ENCODE measurements at places on chromosomes 3 and 15.
A peak's percentile ranks its signal among the peaks of the same experiment; 100 is the strongest.

- DNase-seq = no peak
Measured at GRCh38 chr3:38707730-38708129, 58.2 kb upstream of the SCN5A start.

DNA sequence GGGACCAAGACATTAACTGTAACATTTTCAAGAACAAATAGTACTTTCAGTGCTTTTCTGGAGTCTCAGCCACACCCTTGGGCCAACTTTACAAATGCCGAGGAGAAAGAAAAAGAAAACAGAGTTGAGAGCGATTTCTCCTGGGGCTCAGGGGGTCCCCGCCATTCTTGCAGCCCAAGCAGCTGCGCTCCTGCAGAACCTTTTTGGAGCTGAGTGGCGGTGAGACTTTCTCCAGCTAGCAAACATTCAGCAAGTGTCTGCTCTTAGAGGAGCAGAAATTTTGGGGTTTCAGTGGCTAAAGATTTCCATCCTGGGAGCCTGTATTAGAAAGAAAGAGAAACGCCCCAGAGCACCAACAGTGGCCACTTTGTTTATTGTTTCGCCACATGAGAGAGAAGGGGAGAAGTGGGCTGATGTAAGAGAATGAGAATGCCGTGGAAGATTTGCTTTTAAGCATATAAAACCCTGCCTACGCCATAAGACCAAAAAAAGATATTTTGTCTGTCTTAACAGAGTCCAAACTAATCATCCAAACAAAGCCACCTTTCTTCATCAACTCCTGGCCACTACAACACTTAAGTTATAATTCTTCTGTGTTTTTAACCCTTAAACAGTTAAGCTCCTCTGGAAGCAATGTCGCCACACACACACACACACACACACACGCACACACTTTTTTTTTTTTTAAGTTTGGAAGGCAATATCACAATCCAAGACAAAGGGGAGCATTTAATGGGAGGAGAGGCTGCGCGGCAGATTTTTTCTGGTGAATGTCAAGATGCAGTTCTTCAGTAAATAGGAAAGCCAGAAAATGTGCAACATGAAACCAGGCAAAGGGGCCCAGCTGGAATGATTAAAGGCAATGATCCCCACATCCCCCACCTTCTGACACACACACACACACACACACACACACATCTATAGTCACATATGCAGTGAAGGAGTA is 19.2 kb downstream of the EID1 start:
- DNase-seq = no peak

DNA sequence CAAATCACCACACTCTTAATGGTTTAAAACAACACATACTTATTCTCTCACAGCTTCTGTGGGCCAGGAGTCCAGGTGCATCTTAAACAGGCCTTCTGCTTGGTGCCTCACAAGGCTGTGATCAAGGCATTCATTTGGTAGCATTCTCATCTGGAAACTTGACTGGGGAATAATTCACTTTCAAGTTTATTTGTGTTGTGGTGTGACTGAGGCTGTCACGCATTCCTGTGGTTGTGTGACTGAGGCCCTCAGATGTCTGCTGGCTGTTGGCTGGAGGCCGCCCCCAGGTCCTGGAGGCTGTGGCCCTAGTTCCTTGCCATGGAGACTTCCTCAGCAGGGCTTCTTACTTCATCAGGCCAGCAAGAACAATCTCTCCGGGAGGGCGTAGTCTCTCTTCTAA is 16.9 kb upstream of the FAM3D start:
- no peak for DNase-seq

- no peak for DNase-seq
Measured at GRCh38 chr3:35528728-35529127, 110.6 kb upstream of the ARPP21 start.

- DNase-seq = no peak
Measured at GRCh38 chr3:77191640-77192039, 151.7 kb downstream of the ROBO2 start.

- DNase-seq = peak; percentile 75
Measured at GRCh38 chr3:111735243-111735758, 123.8 kb upstream of the PHLDB2 start.

DNA sequence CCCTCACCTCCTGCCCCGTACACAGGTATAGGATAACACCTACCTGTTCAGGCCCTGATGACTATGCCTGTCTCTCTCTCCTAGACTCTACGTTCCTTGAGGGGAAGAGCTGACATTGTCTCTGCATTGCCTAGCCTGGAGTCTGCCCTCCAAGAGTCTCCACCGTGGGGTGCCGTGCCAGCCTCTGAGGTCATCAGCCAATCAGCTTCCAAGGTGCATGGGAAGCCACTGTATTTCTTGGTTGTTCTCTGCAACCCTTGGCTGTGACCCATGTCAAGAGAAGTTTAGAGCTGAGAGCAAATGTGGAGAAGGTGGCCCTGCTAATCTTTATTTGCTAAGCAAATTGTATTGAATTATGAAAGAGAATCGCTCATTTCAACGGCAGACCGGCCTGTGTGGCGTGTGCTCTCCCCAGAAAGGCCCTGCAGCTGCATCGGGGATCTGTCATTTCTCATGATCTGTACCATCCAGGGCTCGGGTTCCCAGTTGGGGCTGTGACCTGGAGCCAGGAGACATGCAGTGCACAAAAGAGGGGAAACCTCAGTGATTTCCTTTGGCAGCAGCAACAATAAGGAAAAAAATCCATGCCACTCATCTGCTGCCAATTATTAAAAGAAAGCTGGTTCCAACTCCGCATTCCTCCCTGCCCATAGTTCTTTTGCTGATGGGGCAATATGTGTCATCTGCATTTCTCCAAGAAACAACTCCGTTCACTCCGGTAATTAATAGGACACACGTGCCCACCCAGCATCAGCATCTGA is 182.2 kb downstream of the MEGF11 start:
- DNase-seq = no peak

- DNase-seq = no peak
Measured at GRCh38 chr3:172029425-172030098, 9.8 kb upstream of the FNDC3B start.

- DNase-seq = no peak
Measured at GRCh38 chr3:43153216-43154083, 47.6 kb upstream of the POMGNT2 start.

DNA sequence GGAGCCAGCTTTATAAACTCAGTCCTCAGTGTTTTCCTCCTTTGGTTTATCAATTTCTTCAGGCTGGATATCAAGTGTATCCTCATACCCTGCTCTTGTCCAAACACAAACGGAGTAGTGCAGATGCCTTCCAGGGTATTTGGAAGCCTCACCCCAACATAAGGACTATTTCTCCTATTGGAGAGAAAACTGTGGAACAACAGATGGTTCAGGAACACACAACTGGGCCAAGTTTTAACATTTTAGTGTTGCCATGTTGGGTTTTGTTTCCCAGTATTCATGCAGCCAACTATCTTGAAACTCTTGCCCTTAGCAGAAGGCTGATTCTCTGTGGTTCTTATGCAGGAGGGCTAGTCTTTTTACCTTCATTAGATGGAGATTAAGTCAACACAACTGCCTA is 398.1 kb downstream of the GABRB3 start:
- DNase-seq = no peak

- peak; percentile 16 for DNase-seq
Measured at GRCh38 chr3:172065527-172065926, 26.1 kb downstream of the FNDC3B start.

DNA sequence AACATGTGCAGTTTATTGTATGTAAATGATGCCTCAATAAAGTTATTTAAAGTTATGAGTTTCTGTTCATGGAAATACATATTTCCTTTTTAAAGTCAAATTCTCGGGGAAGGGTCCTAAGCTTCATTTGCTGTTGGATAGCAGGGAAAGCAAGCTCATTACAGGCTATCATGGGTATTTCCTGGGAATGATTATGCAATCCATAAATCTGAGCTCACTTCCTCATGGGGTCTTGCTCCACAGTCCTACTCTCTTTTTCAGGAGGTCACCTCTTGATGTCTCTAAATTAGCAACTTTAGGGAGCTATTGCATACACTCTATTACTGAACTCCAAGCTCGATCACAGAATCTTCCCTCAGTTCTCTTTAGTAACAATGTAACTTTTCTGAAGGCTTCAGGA is 69.9 kb upstream of the TP63 start:
- no peak for DNase-seq

- no peak for DNase-seq
Measured at GRCh38 chr3:176490357-176490756, 706.9 kb downstream of the TBL1XR1 start.

GRCh38 chr3:188842639-188843038 is 329.1 kb upstream of the TPRG1 start:
- no peak for DNase-seq

DNA sequence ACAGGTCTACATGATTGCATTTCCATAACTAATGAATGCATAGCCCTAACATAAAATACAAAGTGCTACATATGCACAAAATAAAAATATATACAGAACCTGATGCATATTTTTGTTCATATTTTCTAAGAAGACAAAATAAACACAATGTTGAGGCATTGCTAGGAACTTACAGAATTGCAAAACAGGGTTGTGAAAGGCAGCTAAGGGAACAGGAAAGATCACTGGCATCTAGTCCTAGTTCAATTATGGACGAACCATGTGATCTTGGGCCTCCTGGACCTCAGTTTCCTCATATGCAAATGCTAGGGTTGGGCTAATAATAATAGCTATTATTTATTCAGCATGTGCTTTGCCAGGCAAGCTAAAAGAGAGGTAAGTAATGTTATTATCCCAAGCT is 15.5 kb upstream of the NCEH1 start:
- no peak for DNase-seq

GRCh38 chr15:63025460-63025859 is 17.1 kb upstream of the TPM1 start:
- no peak for DNase-seq

DNA sequence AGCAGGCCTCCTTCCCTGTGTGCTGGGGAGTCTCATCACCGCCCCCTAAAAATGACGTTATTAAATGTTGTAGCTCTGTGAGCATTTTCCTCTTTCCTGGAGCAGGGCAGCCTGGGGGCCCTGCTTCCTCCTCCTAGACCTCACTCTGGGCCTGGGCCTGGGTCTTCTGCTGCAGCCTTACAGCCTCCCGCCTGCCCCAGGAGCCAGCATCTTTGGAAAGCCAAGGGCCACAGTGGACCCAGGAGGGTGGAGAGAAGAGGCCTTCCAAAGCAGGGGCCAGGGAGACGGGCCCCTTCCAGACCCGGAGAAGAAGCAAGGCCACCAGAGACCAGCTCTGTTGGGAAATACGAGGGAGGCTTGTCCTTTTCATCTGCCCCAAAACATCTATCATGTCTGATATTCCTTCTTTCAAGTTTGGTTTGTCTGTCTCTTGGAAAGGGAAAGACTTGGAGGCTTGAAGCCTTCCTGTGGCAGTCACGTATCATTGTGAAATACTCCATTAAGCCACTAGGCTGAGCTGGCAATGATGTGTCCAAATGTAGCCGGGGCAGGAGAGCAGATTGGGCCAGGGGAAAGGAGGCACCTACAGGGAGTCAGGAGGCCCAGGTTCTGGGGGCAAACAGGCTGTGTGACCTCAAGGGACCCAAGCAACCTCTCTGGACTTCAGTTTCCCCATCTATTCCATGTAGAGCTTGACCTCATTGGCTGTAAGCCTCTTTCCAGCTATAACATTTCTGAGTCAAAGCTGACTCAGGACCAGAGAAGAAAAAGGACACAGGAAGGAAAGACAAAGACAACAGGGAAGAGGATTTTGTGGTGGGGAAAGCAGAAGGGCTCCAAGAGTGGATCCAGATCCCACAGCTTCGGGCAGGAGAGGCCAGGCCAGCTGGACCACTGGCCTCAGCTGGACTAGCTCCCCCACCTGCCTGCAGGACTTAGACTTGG is 31.1 kb downstream of the CYP11A1 start:
- no peak for DNase-seq

- DNase-seq = no peak
Measured at GRCh38 chr3:197149528-197149927, 119.9 kb upstream of the MELTF start.

- DNase-seq = no peak
Measured at GRCh38 chr15:101390462-101390861, 95.4 kb upstream of the SNRPA1 start.

DNA sequence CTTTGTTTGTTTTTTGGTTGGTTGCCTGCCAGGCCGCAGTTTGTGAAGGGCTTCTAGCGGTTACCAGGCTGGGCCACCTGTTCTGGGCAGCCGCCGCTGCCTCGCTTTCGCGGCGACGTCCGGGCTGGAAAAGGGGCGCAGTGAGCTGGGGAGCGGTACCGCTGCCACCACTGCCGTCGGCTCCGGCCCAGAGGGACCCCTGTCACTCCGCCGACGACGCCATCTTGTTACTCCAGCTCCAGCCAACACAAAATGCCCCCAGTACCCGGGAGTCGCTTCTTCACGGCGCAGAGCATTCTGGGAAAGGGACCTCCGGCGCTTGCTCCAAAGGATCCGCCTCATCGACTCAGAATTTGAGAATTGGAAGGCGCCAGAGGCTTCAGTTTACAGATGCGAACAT is 238.8 kb downstream of the CDIN1 start:
- DNase-seq = no peak

GRCh38 chr3:160023476-160023875 is 34.8 kb downstream of the IL12A start:
- DNase-seq = no peak

GRCh38 chr3:109213321-109213720 is 76.8 kb downstream of the C3orf85 start:
- DNase-seq = no peak

GRCh38 chr3:141894524-141895176 is 18.2 kb downstream of the ATP1B3 start:
- peak; percentile 47 for DNase-seq

- no peak for DNase-seq
Measured at GRCh38 chr3:81013360-81013759, 748.1 kb downstream of the GBE1 start.

GRCh38 chr15:89751748-89752147 is 699 bp upstream of the MESP1 start:
- no peak for DNase-seq

DNA sequence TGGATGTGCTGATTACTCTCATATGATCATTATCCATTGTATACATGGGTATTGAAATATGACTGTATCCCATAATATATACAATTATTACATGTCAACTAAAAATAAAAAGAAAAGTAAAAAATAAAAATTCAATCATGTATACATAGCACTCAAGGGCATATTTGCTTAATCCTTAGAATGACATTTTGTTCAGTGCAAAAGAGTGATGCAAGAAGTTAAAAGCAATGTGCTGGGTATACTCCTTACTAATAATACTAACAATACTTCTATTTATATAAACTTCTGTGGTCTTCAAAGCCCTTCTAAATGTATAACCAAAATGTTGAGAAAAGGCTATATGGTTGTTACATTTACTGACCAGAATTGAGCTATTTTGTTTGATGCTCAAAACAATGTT is 23.2 kb upstream of the TM4SF1 start:
- no peak for DNase-seq

DNA sequence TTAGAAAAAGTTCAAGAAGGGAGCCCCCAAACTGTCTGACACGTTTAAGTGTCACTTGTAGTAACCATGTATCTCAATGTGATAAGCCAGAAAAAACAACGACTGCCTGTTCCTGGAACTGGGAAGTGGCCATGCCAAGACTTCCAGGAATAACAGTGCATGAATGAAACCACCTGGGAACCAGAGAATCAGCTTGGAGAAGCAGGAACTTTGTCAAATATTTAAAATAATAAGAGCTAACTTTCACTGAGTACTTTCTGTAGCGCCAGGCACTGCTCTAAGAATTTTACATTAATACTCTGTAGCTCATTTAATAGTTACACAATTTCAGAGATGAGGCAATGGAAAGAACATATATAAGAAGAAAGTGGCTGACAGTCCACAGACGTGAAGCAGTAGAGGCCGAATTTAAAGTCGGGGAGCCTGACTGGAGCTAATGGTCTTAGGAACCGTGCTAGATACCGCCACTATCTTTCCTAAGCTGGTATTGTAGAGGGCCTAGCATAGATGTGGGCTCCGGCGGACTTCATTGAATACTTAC is 876 bp downstream of the PLSCR1 start:
- DNase-seq = no peak

- no peak for DNase-seq
Measured at GRCh38 chr3:47012342-47013230, 33.1 kb downstream of the NBEAL2 start.
